Activated T-helper 2 cell treated with anti-CD3 and anti-CD28 coated beads, Interferon-gamma antibody, Interleukin-2, Interleukin-4, amounts not matched to agents 10 μg/mL and 5 μg/mL and 100 μg/mL, durations not matched to agents 14 hours and 24 hours and 36 hours (primary cell): ENCODE measurements at places on chromosomes 2 and 18.

DNA sequence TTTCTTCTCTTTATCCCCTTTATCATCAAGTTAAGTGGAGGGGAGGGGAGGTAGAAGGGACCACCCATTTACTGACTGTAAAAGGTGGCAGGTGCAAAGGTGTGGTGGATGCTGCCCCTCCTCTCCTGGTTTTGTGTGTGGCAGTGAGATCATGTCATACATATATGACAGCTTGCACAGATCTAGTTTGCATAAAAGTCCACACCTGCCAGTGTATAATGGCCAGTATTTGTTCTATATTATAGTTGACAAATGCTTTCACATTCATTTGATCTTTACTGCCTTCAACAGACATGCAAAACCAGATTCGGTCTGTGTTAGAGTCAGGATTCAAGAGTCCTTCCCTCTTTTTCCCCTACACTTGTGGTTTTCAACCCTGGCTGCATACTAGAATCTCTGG, 55.1 kb downstream of the TGFA start:
- no peaks in the 10 kb centered on the region for H3K4me1 ChIP-seq
- no peak for DNase-seq
- no peak overlapping the region for H3K4me3 ChIP-seq
- no peaks in the 10 kb centered on the region for H3K36me3 ChIP-seq

- H3K4me1 ChIP-seq = no peaks in the 10 kb centered on the region
- no peak for DNase-seq
- no peaks in the 10 kb centered on the region for H3K36me3 ChIP-seq
- H3K27ac ChIP-seq = no peak overlapping the region
- H3K27me3 ChIP-seq = no peaks in the 10 kb centered on the region
- no peak overlapping the region for H3K4me3 ChIP-seq
These were observed 348.0 kb downstream of the DLGAP1 start for GRCh38 chr18:4107049-4107467.

DNA sequence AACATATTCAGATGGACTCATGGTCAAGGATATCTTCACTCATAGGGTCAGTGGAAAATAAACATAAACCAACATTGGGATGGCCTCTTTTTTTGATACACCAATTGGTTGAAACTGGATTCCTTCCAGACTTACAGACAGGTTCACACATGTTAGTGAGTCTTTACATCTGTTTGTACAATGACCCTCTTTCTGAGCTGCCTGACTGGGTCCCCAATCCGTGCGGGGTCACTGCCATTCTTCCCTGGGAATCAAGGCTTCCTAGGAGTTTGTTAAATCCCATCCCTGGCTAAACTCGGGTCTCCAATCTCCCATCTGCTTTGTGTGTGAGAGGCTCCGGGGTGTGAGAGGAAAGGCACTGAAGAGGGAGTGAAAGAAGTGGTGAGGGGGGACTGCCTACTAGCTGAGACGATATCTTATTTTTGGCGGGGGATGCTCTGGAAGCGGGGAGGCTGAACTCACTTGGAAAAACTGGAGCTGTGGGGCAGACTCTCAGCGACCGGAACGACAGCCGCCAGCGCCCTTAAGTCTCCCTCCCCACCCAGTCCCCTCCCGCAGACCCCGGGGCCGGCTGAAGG, 487 bp downstream of the STARD6 start:
- peak overlapping the region; percentile 97 for H3K27ac ChIP-seq
- peak overlapping the region; percentile 99 for H3K4me3 ChIP-seq
- no peak for DNase-seq
- peaks cover 18% of the 10 kb centered on the region for H3K36me3 ChIP-seq

DNA sequence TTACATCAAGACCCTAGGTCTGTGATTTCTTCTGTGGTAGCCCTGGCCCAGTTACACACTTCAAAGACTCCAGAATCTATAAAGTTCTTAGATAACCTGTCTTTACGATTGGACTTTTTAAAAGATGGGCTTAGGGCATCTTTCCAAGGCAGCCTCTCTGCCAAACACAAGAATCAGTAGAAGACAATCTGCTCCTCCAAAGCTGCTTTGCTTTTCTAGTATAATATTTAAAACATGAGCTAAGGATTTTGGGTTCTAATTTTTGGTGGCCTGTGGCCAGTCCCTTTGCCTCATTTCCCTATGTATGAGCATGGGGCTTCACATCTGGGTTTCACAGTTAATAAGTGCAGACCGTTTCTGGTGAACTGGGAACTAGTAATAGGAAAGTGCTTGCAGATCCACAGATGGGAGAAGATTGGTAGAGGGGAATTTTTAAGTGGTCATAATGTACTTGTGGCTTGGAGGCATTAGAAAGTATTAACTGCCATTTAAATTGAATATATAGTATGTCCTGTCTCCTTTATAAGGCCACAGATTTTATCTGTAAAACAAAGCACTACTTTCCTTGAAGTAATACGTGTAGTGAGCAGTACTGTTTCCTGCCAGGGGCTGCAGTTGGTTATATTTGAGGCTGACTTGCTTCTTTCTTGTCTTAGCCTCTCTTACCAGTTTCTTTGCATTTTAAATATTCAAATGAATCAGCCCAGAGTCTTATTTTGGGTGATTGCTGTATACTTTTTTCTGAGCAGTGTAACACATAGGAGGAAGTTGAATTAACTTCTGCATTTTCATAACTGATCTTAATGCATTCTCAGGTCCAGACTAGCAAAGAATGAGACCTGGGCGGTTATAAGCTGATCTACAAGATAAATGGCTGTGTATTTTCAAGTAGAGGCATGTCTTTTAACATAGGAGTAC, 1.5 kb downstream of the ARPC2 start:
- no peaks in the 10 kb centered on the region for H3K27me3 ChIP-seq
- H3K4me1 ChIP-seq = peaks cover 49% of the 10 kb centered on the region
- no peak for DNase-seq

DNA sequence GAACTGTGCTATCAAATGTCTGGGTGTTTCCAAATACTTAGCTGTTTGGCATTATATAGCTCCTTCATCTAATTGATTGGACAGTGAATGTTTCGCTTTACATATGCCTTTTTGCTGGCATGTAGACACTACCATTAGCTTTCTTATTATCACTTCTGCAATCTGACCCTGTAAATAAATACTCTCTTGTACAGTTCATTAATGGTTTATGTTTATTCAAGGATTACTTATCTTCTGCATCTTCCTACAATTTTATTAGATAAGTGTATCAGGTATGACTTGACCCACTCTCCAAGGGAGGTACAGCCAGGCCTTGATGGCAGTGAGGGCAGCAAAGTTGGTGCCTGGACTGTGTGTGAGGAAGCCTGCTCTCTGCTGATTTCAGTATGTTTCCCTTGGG, 614.1 kb upstream of the SETBP1 start:
- H3K27ac ChIP-seq = no peak overlapping the region
- no peak for DNase-seq
- no peaks in the 10 kb centered on the region for H3K36me3 ChIP-seq

- H3K27ac ChIP-seq = no peak overlapping the region
- no peak overlapping the region for H3K4me3 ChIP-seq
- no peak for DNase-seq
- H3K27me3 ChIP-seq = no peaks in the 10 kb centered on the region
- H3K36me3 ChIP-seq = no peaks in the 10 kb centered on the region
- no peaks in the 10 kb centered on the region for H3K4me1 ChIP-seq
These were observed 122.1 kb upstream of the XIRP2 start for GRCh38 chr2:166766220-166766619.

- H3K4me3 ChIP-seq = no peak overlapping the region
- DNase-seq = no peak
- H3K27ac ChIP-seq = no peak overlapping the region
- H3K27me3 ChIP-seq = no peaks in the 10 kb centered on the region
- H3K36me3 ChIP-seq = no peaks in the 10 kb centered on the region
These were observed 33.4 kb upstream of the MLPH start for GRCh38 chr2:237453671-237454070.

GRCh38 chr18:36457683-36458082, 160.2 kb downstream of the FHOD3 start:
- H3K27ac ChIP-seq = no peak overlapping the region
- no peaks in the 10 kb centered on the region for H3K27me3 ChIP-seq
- DNase-seq = no peak
- H3K4me3 ChIP-seq = no peak overlapping the region

DNA sequence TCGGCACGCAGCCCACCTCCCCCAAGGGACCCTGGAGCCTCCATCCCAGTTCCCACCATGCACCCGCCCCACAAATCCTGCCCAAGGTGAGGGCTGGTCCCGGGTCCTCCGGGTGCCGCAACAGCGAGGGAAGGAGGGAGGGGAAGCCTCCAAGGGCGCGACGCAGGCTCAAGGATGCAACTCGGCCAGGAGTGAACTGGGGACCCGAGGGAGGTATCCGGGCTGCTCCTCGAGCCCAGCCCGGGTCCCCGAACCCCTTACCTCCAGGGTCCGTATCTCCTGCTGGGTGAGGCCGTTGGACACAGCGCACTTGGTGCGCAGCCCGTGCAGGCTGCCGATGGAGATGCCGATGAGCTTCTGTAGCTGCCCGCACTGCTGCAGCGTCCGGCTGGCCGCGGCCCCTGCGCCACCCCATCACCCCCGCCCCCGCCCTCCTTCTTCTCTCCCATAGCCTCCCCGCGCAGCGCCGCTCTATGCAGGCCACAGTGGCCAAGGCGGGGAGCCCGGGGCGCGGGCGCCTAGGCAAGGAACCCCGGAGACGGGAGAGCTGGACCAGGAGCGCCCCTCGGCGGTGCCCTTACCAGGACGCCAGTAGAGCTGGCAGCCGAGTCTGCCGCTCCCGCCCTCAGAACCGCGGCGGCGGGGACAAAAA, 124.1 kb downstream of the ANKRD30BL start:
- H3K36me3 ChIP-seq = no peaks in the 10 kb centered on the region
- no peak for DNase-seq
- no peaks in the 10 kb centered on the region for H3K4me1 ChIP-seq
- H3K27me3 ChIP-seq = peaks cover 27% of the 10 kb centered on the region
- H3K27ac ChIP-seq = no peak overlapping the region

GRCh38 chr18:55779691-55780585, 191.9 kb upstream of the TCF4 start:
- H3K27me3 ChIP-seq = peaks cover 56% of the 10 kb centered on the region
- peaks cover 12% of the 10 kb centered on the region for H3K4me1 ChIP-seq
- no peak for DNase-seq
- H3K4me3 ChIP-seq = peak overlapping the region; percentile 13
- H3K36me3 ChIP-seq = no peaks in the 10 kb centered on the region

GRCh38 chr2:22481486-22482259, 903.3 kb upstream of the KLHL29 start:
- H3K27me3 ChIP-seq = no peaks in the 10 kb centered on the region
- DNase-seq = no peak
- no peaks in the 10 kb centered on the region for H3K36me3 ChIP-seq
- H3K27ac ChIP-seq = no peak overlapping the region
- H3K4me1 ChIP-seq = no peaks in the 10 kb centered on the region

GRCh38 chr18:55137602-55138001, 178.3 kb upstream of the CCDC68 start:
- H3K36me3 ChIP-seq = no peaks in the 10 kb centered on the region
- no peak overlapping the region for H3K4me3 ChIP-seq
- H3K4me1 ChIP-seq = no peaks in the 10 kb centered on the region
- no peak for DNase-seq
- H3K27me3 ChIP-seq = no peaks in the 10 kb centered on the region
- H3K27ac ChIP-seq = no peak overlapping the region

DNA sequence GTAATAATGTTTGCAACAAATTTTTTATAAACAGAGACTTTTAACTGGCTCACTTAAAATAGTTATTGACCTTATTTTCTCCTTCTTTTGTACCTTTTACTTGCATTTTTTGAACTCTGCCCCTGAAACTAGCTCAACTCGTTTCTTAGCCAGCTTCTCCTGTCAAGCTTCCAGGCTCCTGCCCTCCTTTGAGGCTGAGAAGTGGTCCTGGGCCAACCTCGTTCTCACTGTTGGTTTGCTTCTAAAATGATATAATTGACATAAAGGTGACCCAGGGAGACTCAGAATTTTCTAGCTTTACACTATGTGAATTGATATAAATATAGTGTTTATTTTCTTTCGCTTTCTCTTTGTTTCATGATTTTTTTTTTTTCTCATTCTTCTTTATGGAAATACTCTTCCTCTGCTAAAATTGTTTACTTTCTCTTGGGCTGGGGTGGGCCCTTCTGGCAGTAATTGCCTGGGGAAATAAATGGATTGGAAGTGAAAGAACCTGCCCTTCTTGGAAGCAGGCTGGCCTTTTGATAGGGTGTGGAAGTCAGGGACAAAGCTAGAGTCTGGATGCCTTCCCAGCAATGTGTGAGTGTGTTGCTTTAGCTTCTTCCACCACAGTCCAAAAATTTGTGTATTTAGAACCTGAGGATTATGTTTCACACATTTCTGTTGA, 30.7 kb downstream of the GPD2 start:
- H3K27ac ChIP-seq = no peak overlapping the region
- no peak overlapping the region for H3K4me3 ChIP-seq
- no peaks in the 10 kb centered on the region for H3K27me3 ChIP-seq
- DNase-seq = no peak
- peaks cover 29% of the 10 kb centered on the region for H3K4me1 ChIP-seq

GRCh38 chr2:95061119-95061512, 35.6 kb downstream of the MAL start:
- no peak for DNase-seq
- H3K4me3 ChIP-seq = no peak overlapping the region
- no peaks in the 10 kb centered on the region for H3K36me3 ChIP-seq
- H3K27me3 ChIP-seq = no peaks in the 10 kb centered on the region
- H3K27ac ChIP-seq = peak overlapping the region; percentile 48

GRCh38 chr2:144331674-144332355, 188.1 kb downstream of the ZEB2 start:
- no peak for DNase-seq
- H3K27me3 ChIP-seq = no peaks in the 10 kb centered on the region
- H3K4me1 ChIP-seq = peaks cover 50% of the 10 kb centered on the region
- H3K27ac ChIP-seq = peak overlapping the region; percentile 98

- H3K27me3 ChIP-seq = peaks cover 22% of the 10 kb centered on the region
- H3K36me3 ChIP-seq = no peaks in the 10 kb centered on the region
- no peak overlapping the region for H3K27ac ChIP-seq
- H3K4me1 ChIP-seq = no peaks in the 10 kb centered on the region
- H3K4me3 ChIP-seq = no peak overlapping the region
These were observed 167.8 kb downstream of the NRP2 start for GRCh38 chr2:205850132-205850531.

GRCh38 chr18:40824291-40824690, 1130.7 kb upstream of the PIK3C3 start:
- no peak for DNase-seq
- no peak overlapping the region for H3K27ac ChIP-seq
- no peaks in the 10 kb centered on the region for H3K27me3 ChIP-seq
- no peak overlapping the region for H3K4me3 ChIP-seq
- no peaks in the 10 kb centered on the region for H3K4me1 ChIP-seq

GRCh38 chr2:118431165-118431517, 342.9 kb downstream of the INSIG2 start:
- no peaks in the 10 kb centered on the region for H3K4me1 ChIP-seq
- H3K27me3 ChIP-seq = peaks cover 2% of the 10 kb centered on the region
- H3K36me3 ChIP-seq = no peaks in the 10 kb centered on the region
- no peak overlapping the region for H3K4me3 ChIP-seq
